Stimulated activated CD8-positive, alpha-beta memory T cell treated with anti-CD3 and anti-CD28 coated beads, Interleukin-2, amount 100 ng/mL, for 48 hours (primary cell): ENCODE measurements at places on chromosomes 6 and 20.

GRCh38 chr6:16383607-16384206, 145.3 kb downstream of the GMPR start:
- no peak for DNase-seq

DNA sequence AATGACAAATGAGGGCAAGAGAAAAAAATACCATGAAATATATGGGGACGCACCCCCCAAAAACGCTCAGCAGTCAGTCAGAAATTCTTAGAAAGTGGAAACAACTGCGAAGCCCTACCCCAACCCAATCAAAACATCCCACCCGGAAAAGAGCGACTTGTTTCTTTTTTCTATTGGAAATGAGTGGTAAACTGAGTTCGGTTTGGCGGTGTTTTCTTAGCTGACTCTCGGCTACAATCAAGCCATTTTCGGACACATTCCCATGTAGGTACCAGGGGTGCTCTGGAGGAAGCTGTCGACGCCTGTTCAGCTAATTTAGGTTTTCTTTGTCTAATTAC, 1.9 kb upstream of the FOXF2 start:
- no peak for DNase-seq

DNA sequence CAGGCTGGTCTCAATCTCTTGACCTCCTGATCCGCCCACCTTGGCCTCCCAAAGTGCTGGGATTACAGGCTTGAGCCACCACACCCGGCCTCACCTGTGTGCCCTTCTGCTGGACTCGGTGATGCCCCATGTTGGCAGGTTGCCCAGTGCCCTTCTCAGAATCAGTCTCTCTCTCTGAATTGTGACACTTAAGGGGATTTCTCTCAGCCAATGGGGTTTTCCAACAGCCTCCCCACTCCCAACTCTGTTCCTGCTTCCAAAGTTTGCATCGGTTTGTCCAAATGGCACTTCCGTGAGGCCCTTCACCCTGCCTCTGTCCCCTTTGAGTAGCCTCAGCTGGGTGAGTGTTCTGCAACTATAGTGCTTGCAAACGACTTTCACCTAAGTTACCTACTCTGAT, 3.1 kb upstream of the MRPS10 start:
- DNase-seq = no peak

DNA sequence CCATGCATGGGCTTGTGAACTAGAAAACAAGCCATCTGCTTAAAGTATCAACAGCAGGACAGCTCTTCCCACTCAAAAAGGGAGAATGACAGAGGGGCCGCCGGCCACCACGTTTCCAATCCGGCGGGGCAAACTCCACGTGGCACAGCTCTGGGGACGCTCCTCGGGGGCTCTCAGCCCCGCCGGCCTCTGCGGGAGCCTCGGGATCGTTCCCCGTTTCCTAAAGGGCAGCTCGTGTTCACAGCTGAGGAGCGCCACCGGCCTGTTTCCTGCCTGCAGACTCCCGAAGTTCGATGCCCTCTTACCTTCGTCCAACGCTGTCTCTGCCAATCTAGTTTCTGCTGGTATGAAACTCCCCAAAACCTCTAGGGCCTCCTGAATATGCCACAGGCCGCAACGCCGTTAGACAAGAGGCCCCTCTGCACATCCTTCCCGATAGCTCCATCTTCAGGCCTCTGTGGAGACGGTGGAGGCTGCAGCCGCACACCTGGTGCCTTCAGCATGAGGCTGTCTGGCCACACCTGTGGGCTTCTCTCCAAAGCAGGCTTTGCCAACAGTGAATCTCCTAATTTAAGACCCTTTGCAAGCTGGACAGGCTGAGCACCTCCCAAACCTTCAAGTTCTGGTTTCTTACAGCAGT, 46.5 kb downstream of the KCNQ2 start:
- DNase-seq = no peak

DNA sequence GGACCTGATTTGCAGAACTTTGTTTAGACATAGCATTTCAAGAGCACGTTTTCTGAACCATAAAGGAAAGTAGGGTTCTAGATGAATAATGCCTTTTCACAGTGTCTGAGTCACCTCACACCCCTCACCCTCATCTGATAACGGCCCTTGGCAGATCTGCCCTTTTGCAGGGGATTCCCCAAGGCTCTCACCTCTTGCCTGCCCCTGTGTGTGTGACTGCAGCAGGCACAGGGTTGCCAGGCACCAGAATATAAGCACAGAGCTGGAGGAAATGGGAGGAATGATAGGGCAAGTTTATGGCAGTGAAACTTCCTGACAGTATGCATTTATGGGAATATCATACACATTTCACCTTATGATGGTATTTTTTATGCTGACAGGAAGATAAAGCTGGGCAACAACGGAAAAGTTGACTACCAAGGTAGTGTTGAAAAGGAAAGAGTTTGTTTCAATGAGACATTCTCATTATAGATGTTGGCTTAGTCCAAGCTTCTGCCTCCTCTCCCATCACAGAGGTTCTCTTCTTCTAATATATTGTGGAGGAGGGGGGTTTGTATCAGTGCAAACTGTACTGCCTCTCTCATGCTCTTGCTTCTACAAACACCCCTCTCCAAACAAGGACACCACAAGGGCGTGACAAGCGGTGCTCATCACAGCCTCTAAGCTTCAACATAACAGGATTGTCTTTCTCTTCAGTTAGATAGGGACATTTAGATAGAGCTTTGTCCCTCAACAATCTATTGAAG, 101.5 kb upstream of the BACH2 start:
- peak; percentile 78 for DNase-seq

DNA sequence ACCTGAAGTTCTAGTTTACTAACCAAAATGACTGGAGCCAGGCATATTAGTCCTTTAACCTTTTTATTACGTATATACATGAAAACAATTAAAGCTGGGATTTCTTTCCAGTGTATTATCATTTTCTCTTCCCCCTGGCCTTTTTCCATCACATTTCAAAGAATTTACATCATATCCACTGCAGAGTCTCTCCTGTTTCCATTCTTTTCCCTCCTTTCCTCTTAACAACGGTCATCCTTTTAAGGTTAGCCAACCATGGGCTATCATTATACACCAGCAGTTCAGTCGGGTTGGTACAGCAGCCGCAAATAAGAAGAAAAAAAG, 104.6 kb downstream of the TFAP2A start:
- no peak for DNase-seq
